ENCODE measurements at places on chromosomes 7 and 10. TPM values are rescaled to one million over a fixed set of nuclear protein-coding genes. Genes with fewer than 3 reads are reported as not detected.

The ANLN gene
- total RNA-seq, result 26.5 TPM

The GPR22 gene
- not detected for total RNA-seq

The OR9A2 gene
- total RNA-seq, result 0.41 TPM

The SRRM3 gene
- 0.62 TPM for total RNA-seq

The HTRA1 gene
- 102 TPM for total RNA-seq

The AGR2 gene
- total RNA-seq, result 73.1 TPM

The SPDYE9 gene
- not detected for total RNA-seq

The PPP1R3C gene
- total RNA-seq, result 540 TPM

The ARHGEF35 gene
- total RNA-seq, result 4.2 TPM

The MMP21 gene
- 0.41 TPM for total RNA-seq

The AGBL3 gene
- total RNA-seq, result 0.62 TPM

The UCMA gene
- not detected for total RNA-seq

The ZNF438 gene
- 7.6 TPM for total RNA-seq

The METTL2B gene
- 31.3 TPM for total RNA-seq

The DKK1 gene
- total RNA-seq, result 0.51 TPM

The VPS50 gene
- total RNA-seq, result 61.7 TPM

The KEL gene
- total RNA-seq, result 1.6 TPM
